ENCODE measurements at places on chromosomes 1 and 21. TPM values are rescaled to one million over a fixed set of nuclear protein-coding genes. Genes with fewer than 3 reads are reported as not detected.

The PRELP gene
- total RNA-seq = not detected

DNA sequence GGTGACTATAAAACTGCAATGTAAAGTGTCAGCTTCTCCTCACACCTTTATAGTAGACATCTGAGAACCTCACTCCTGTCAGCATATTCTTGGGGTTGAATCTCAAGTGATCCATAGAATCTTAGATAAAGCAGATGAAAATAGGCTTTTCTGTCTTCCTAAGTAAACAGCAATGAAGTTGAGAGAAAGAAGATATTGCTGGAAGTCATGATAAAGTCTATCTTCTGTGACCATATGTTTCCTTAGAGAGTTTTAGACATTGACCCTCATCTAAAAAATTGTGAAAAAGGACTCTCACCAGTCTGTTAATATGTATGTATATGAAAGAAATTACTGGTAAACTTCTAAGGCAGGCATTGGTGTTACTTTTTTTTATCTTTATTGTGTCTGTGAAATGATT, 66.8 kb downstream of the LIPI start:
- no peaks in the 10 kb centered on the region for H3K27me3 ChIP-seq
- no peak overlapping the region for H3K4me3 ChIP-seq
- no peak for DNase-seq
- H3K4me1 ChIP-seq = no peaks in the 10 kb centered on the region
- H3K36me3 ChIP-seq = no peaks in the 10 kb centered on the region

DNA sequence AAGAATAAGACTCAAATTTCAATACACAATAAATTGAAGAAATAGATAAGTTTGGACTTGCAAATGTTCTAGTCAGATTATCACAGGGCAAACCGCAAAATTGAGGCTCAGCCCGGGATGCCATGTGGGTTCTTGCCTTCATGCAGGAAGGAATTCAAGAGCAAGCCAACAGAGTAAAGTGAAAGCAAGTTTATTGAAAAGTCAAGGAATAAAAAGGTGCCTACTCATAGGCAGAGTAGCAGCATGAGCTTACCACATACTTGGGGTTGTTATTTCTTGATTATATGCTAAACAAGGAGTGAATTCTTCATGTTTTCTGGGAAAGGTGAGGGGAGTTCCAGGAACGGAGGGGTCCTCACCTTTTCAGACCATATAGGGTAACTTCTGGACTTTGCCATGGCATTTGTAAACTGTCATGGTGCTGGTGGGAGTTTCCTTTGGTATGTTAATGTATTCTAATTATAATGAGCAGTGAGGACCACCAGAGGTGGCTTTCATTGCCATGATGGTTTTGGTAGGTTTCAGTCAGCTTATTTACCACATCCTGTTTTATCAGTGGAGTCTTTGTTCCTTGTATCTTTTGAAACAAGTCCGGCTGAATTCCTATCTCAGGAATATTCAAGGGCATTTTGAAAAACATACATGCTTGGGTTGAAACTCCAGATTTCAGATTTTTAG, 2.0 kb upstream of the OR2AK2 start:
- H3K4me1 ChIP-seq = no peaks in the 10 kb centered on the region
- H3K27me3 ChIP-seq = no peaks in the 10 kb centered on the region

The LHX4 gene
- 0.19 TPM for total RNA-seq

GRCh38 chr1:5619469-5619868, 372.8 kb downstream of the NPHP4 start:
- no peaks in the 10 kb centered on the region for H3K27me3 ChIP-seq
- H3K36me3 ChIP-seq = no peaks in the 10 kb centered on the region
- DNase-seq = no peak
- no peaks in the 10 kb centered on the region for H3K4me1 ChIP-seq

- no peak for DNase-seq
- H3K36me3 ChIP-seq = peaks cover 3% of the 10 kb centered on the region
- H3K27ac ChIP-seq = peak overlapping the region; percentile 78
- H3K4me1 ChIP-seq = peaks cover 55% of the 10 kb centered on the region
These were observed 20.0 kb downstream of the PTPRF start for GRCh38 chr1:43550598-43551246.

DNA sequence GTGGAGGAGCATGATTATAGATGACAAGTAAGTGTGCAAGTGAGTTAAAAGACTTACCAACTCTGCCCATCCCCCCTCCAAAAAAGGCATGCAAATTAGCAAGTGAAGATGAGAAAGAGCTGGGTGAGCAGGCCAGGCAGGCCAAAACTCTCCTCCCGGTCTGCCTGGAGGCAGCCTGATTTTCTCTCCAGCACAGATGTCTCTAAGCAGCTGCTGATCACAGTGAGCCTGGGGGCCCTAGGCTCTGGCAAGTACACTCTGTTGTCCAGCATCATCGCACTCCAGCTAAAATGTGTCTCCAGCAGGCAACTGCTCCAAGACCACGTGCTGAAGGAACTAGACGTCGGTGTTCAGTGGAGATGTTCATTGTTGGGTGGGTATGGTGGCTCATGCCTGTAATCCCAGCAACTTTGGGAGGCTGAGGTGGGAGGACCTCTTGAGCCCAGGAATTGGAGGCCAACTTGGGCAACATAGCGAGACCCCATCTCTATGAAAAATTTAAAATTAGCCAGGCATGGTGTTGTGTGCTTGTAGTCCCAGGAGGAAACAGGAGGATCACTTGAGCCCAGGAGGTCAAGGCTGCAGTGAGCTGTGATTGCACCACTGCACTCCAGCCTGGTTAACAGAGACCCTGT, 56.7 kb upstream of the PUM1 start:
- H3K27ac ChIP-seq = no peak overlapping the region
- no peaks in the 10 kb centered on the region for H3K36me3 ChIP-seq
- H3K4me1 ChIP-seq = no peaks in the 10 kb centered on the region
- H3K4me3 ChIP-seq = no peak overlapping the region
- DNase-seq = no peak
- no peaks in the 10 kb centered on the region for H3K27me3 ChIP-seq

- H3K27ac ChIP-seq = no peak overlapping the region
- H3K27me3 ChIP-seq = no peaks in the 10 kb centered on the region
- H3K4me3 ChIP-seq = no peak overlapping the region
- H3K4me1 ChIP-seq = peaks cover 16% of the 10 kb centered on the region
These were observed 49.3 kb downstream of the CD34 start for GRCh38 chr1:207861442-207862177.

DNA sequence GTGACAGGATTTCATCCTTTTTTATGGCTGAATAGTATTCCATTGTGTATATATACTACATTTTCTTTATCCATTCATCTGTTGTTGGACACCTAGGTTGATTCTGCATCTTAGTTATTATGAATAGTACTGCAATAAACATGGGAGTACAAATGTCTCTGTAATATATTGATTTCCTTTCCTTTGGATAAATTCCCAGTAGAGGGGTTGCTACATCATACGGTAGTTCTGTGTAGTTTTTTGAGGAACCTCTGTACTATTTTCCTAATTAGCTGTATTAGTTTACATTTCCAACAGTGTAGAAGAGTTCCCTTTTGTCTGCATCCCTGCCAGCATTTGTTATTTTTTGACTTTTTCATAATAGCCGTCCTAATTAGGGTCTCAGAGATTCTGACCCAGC, 201.3 kb downstream of the GIPC2 start:
- no peak for DNase-seq
- H3K27me3 ChIP-seq = no peaks in the 10 kb centered on the region
- H3K27ac ChIP-seq = no peak overlapping the region
- H3K4me3 ChIP-seq = no peak overlapping the region

- no peaks in the 10 kb centered on the region for H3K36me3 ChIP-seq
- no peaks in the 10 kb centered on the region for H3K27me3 ChIP-seq
- DNase-seq = no peak
- H3K4me1 ChIP-seq = no peaks in the 10 kb centered on the region
- no peak overlapping the region for H3K27ac ChIP-seq
These were observed 8.8 kb upstream of the THEMIS2 start for GRCh38 chr1:27863538-27863915.

DNA sequence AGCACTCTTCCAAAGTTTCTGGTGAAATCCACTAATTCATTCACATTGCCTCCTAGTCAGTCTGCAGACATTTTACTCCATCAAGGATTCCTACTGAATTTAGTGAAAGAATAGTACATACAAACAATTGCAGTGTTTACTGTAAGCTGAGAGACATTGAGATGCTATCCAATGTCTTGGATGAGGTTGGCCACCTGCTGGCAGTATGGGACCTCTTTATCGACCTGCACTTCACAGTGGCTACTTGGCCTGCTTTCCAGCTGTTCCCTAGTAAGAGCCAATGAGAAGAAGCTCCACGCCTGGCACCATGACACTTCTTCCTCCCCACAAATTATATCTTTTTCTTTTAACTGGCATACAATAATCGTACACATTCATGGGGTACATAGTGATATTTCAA, 51.5 kb upstream of the LRIF1 start:
- no peaks in the 10 kb centered on the region for H3K36me3 ChIP-seq
- no peaks in the 10 kb centered on the region for H3K27me3 ChIP-seq
- H3K4me3 ChIP-seq = no peak overlapping the region
- no peaks in the 10 kb centered on the region for H3K4me1 ChIP-seq
- no peak for DNase-seq

The ARHGAP30 gene
- total RNA-seq = not detected

GRCh38 chr1:43549921-43550597, 19.4 kb downstream of the PTPRF start:
- H3K4me1 ChIP-seq = peaks cover 62% of the 10 kb centered on the region
- H3K27ac ChIP-seq = peak overlapping the region; percentile 78
- peak overlapping the region; percentile 28 for H3K4me3 ChIP-seq

GRCh38 chr21:42732033-42732410, 78.6 kb downstream of the PDE9A start:
- peaks cover 21% of the 10 kb centered on the region for H3K4me1 ChIP-seq
- H3K27me3 ChIP-seq = no peaks in the 10 kb centered on the region
- DNase-seq = no peak
- H3K36me3 ChIP-seq = no peaks in the 10 kb centered on the region
- H3K27ac ChIP-seq = peak overlapping the region; percentile 48

GRCh38 chr1:107875689-107876088, 89.3 kb downstream of the VAV3 start:
- no peak for DNase-seq
- H3K27ac ChIP-seq = no peak overlapping the region
- no peaks in the 10 kb centered on the region for H3K36me3 ChIP-seq
- H3K4me1 ChIP-seq = peaks cover 3% of the 10 kb centered on the region
- H3K4me3 ChIP-seq = no peak overlapping the region

The KIF26B gene
- total RNA-seq = 4.9 TPM

GRCh38 chr1:33384040-33384812, 46.7 kb downstream of the PHC2 start:
- no peak overlapping the region for H3K4me3 ChIP-seq
- H3K36me3 ChIP-seq = no peaks in the 10 kb centered on the region
- DNase-seq = no peak
- no peak overlapping the region for H3K27ac ChIP-seq

The TNFRSF1B gene
- 2.6 TPM for total RNA-seq

The C1orf94 gene
- not detected for total RNA-seq

GRCh38 chr1:111629190-111629954, 9.8 kb downstream of the RAP1A start:
- DNase-seq = no peak
- no peaks in the 10 kb centered on the region for H3K27me3 ChIP-seq
- H3K4me3 ChIP-seq = no peak overlapping the region
- no peaks in the 10 kb centered on the region for H3K36me3 ChIP-seq

- peaks cover 15% of the 10 kb centered on the region for H3K4me1 ChIP-seq
- no peaks in the 10 kb centered on the region for H3K36me3 ChIP-seq
- no peaks in the 10 kb centered on the region for H3K27me3 ChIP-seq
- no peak overlapping the region for H3K4me3 ChIP-seq
- peak; percentile 51 for DNase-seq
- H3K27ac ChIP-seq = peak overlapping the region; percentile 64
These were observed 2.7 kb downstream of the CDC14A start for GRCh38 chr1:100354971-100355394.

The CDCA8 gene
- 35.4 TPM for total RNA-seq

- H3K36me3 ChIP-seq = no peaks in the 10 kb centered on the region
- no peak overlapping the region for H3K27ac ChIP-seq
- no peak overlapping the region for H3K4me3 ChIP-seq
- no peaks in the 10 kb centered on the region for H3K27me3 ChIP-seq
- H3K4me1 ChIP-seq = peaks cover 37% of the 10 kb centered on the region
- no peak for DNase-seq
These were observed 12.0 kb downstream of the EGLN1 start for GRCh38 chr1:231410036-231410612.

- H3K27ac ChIP-seq = peak overlapping the region; percentile 80
- no peaks in the 10 kb centered on the region for H3K36me3 ChIP-seq
- H3K4me1 ChIP-seq = peaks cover 12% of the 10 kb centered on the region
- peak overlapping the region; percentile 39 for H3K4me3 ChIP-seq
- peak; percentile 85 for DNase-seq
These were observed 84.4 kb downstream of the NKAIN1 start for GRCh38 chr1:31155216-31155806.

The UTS2 gene
- total RNA-seq = 10.8 TPM

The AIM2 gene
- total RNA-seq = not detected

The DMRTA2 gene
- 3.1 TPM for total RNA-seq

The BACE2 gene
- 8.8 TPM for total RNA-seq

DNA sequence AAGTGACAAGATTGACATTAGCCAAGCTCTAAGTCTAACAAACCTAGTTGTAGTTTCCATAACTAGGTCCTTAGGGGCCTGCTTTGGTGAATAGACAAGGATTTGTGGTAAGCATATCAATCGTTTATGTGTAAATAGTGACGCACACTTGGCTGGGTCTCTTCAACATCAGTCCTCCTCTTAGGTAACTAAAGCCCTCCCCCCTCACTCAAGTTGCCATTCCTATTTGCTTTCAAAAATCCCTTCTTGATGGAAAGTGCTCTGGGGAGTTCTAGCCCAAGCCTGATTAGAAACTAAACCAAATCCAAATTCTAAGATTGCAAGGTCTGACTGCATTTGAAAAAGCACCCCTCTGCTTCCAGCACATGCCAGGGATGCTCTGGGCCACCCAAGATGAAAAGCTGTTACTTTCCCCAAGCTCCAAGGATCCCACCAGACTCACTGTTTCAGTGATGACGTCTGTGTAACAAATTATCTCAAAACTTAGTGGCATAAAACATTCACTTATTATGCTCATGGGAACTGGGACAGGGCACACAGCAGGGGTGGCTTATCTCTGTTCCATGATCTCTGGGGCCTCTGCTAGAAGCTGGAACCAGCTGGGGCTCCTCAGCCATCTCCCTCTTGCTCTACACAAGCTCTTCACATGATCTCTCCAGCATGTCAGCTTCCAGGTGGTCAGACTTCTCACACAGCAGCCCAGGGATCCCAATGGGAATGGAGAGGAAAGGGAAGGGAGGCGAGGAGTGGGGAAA, 74.1 kb downstream of the RRAGC start:
- no peaks in the 10 kb centered on the region for H3K4me1 ChIP-seq
- H3K4me3 ChIP-seq = no peak overlapping the region
- H3K27me3 ChIP-seq = no peaks in the 10 kb centered on the region
- no peak overlapping the region for H3K27ac ChIP-seq

GRCh38 chr1:145729666-145730436, 10.6 kb downstream of the CD160 start:
- H3K27ac ChIP-seq = no peak overlapping the region
- H3K4me3 ChIP-seq = no peak overlapping the region
- no peaks in the 10 kb centered on the region for H3K36me3 ChIP-seq
- H3K27me3 ChIP-seq = no peaks in the 10 kb centered on the region
- DNase-seq = no peak

The CYP4A11 gene
- not detected for total RNA-seq
